Esophagus squamous epithelium (tissue), 5 donors: ENCODE measurements at places on chromosomes 7 and 10.

DNA sequence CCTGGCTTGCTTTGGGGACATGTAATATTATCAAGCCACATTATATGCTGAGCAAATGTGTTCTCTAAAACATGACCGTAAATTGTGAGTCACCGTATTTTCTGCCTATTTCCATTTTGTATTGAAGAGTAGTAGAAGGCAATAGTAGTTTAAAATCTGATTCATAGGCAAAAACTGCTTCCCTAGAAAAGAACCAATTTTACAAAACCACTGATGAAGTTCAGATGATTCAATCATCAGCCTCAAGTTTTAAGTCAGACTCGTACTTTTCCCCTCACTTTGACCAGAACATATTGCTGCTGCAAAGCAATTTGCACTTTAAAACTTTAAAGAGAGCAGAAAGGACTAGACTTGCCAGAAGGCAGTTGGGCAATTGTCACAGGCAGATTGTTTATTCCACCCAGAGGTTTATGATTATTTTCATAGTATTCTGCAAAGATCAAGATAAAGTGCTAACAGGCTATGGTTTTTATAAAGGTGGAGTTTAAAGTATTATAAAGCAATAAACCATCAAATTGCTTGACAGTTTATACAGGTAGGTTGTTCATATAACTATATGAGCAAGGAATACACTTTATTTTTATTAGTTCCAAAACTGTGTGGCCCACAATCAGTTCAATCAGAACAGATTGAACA lies 168.2 kb downstream of the ETV1 start:
- no peak for DNase-seq

DNA sequence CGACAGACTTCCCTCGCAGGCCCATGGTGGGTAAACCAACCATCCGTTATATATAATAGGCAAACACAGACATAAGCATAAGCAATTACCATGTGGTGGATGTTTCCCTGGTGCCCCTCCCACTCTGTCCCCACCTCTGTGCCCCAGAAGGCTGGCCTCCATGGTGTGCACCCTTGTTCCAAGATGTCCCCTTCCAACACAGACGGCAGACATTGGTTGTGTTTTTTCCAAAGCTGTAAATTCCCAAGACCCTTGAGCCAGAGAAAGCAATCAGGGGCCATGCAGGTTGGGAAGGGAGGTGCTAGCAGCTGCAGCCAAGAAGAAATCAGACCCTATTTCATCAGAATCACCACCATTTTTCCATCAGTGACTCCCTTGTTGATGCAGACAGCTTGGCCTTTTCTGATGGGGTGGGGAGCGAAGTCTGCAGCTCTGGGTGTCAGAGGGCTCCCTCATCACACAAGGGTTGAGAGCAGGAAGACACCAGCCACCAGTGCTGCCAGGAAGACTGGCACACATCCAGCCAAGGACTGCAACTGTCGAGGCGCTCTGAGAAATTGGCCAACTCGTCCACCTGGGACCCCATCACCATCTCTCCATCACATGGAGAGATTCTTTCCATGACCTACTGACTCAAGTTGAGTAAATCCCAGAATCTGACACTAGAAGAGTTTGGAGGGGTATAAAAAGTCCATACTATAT lies 86.8 kb upstream of the CHST15 start:
- no peak for DNase-seq

- DNase-seq: no peak
These were observed 1135.2 kb downstream of the CNTNAP2 start for GRCh38 chr7:147251751-147252325.

GRCh38 chr10:43316988-43317387 lies 50.1 kb upstream of the RASGEF1A start:
- DNase-seq: no peak

GRCh38 chr7:142603870-142604448 lies 145.3 kb upstream of the PRSS1 start:
- DNase-seq: no peak

DNA sequence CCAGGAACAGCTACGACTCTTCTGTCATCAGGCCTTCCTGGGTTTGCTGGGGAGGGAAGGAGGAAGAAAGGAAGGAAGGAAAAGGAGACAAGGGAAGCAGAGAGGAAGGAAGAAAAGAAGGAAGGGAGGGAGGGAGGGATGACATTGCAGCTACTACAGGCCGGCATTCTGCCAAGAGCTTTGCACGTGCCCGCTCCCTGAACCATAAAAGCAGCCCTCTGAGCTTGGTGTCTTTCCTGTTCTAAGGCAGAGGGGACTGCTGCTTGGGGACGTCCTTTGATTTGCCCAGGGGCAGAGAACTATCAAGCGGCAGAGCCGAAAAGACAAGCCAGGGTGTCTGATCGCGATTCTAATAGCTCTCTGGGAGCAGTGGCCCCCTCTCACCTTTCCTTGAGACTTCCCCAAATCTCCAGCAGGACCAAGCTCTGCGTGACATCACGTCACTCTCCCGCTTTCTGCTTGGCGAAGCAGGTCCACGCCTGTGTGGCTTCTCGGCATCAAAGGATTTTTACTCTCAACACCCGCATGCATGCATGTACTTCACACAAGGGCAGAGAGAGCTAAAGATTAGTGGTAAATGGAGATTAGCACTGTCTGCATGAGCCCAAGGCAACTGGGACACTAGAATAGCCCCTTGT lies 167.8 kb upstream of the AUTS2 start:
- no peak for DNase-seq

- no peak for DNase-seq
These were observed 61.7 kb downstream of the PRF1 start for GRCh38 chr10:70540789-70541360.

GRCh38 chr10:119665901-119666708 lies 14.9 kb downstream of the BAG3 start:
- no peak for DNase-seq

GRCh38 chr10:15035385-15036301 lies 8.1 kb upstream of the OLAH start:
- DNase-seq: no peak

DNA sequence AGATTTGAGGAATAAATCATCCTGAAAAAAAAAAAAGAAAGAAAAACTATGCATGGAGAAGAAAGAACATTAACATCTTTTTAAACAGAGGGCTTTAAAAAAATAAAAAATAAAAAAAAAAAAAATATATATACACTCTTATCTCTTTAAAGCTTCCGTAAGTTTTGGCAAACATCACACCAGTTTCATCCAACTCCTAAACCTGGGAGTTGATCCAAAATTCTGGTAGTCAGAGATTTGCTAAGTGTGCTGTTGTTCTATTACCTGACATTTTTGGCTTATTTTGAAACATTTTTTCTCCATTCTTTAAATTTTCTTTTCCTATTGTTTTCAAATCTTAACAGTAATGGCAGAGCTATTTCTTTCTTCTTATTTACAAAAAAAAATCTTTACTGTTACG lies 273.1 kb downstream of the AGMO start:
- DNase-seq: no peak

DNA sequence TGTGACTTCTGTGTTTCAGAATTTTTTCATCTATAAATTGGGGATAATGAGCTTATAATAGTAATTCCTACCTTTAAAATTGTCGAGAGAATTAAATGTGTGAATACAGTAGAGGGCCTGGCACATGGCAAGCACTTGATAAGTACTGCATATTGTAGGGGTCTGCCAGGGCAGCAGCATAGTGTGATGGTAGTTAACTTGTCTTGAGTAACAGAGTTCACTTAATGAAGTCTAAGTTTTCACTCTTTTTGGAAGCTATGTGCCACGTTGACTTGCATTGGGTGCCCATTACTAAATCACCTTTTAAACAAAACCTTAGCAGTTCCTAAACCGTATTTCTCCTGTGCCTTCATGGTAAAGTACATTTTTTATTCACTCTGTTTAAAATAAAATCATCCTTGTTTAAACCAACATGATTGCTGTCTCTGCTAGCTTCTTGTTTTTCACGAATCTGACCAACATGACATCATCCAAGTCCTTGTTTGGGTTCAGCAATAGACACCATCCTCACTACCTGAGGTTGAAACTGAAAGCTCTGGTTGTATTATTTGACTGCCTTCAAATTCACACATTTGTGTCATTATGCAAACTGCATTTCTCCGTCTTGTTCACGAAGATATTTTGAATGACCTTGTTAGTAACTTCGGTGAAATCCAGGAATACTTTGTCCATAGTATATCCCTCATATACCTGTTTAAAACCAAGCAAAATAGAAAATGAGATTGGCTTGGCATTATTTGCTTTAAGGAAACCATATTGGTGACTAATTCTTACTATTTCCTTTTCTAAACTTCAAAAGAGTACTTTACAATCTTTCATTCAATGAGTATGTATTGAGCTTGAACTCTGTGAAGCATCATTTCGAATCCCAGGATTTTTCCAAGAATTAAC lies 340.2 kb downstream of the SUGCT start:
- DNase-seq: no peak

DNA sequence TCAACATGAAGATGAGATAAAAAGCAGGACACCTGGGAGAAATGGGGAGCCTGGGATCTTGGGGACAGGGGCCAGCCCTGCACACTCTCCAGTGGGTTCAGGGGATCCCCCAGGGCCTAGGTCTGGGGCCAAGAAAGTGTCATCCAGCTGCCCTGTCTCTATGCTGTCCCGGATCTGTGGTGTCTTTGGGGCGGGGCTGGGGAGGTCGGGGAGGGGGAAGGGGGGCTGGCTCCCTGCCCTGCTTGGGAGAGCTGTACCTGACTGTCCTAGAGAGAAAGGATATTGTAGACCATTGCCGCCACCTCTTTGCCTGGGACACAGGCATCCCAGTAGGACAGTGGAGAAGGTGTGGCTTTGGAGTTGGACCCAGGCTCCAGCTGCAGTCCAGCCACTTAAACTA lies 7.0 kb upstream of the SPACDR start:
- DNase-seq: no peak

- no peak for DNase-seq
These were observed 95.3 kb downstream of the CUX1 start for GRCh38 chr7:101912716-101913110.

DNA sequence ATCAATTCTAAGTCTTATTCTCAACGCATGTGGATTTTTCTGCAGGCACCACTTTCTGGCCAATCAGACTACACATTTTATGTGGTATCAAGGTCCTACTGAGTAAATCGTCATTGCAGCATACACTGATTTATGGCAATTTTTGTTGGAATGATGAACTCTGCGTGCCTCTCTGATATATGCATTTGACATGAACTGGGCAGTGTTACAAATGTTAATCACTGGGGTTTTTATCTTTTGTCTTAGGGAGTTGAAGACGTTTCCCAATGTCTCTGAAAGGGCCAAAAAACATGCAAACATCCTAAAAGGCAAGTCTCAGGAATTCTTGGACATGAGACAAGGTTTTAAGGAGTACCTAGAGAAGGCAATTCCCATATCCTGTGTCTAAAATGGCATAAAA lies 809.5 kb upstream of the CELF2 start:
- DNase-seq: no peak

- no peak for DNase-seq
These were observed 99.4 kb downstream of the RNF216 start for GRCh38 chr7:5681979-5682546.

- no peak for DNase-seq
These were observed 110.9 kb downstream of the CCDC7 start for GRCh38 chr10:32556783-32557395.

GRCh38 chr7:36048141-36048901 lies 104.7 kb upstream of the EEPD1 start:
- DNase-seq: no peak
